G401 (cell line): ENCODE measurements at places on chromosomes 1 and 21. TPM values are rescaled to one million over a fixed set of nuclear protein-coding genes. Genes with fewer than 3 reads are reported as not detected.

DNA sequence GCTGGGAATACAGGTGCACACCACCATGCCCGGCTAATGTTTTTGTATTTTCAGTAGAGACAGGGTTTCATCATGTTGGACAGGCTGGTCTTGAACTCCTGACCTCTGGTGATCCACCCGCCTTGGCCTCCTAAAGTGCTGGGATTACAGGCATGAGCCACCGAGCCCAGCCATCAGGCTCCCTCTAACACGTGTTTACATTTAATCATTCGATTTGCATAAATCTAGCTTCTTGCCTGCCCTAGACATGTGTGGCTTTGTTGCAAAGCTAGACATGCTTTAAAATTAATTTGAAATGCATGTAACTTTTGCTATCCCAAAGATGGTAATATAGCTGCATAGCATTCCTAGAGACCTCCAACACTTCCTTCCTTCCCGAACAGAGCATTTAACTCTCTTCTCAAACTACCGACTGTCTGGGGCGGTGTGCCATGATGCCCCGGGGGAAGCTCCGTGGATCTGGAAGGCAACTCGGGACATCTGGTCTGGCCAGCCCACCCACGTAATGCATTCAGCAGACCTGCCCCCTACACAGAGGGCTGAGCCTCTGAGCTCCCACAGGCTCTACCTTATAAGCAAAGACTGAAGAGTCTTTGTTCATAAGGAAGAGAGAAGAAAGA is 34.6 kb upstream of the NID1 start:
- no peak for DNase-seq

GRCh38 chr1:178530502-178530901 is 17.6 kb downstream of the TEX35 start:
- DNase-seq = no peak

- no peak for DNase-seq
Measured at GRCh38 chr1:24299901-24300300, 19.3 kb upstream of the GRHL3 start.

GRCh38 chr21:38920631-38921398 is 115.1 kb downstream of the ETS2 start:
- DNase-seq = no peak

DNA sequence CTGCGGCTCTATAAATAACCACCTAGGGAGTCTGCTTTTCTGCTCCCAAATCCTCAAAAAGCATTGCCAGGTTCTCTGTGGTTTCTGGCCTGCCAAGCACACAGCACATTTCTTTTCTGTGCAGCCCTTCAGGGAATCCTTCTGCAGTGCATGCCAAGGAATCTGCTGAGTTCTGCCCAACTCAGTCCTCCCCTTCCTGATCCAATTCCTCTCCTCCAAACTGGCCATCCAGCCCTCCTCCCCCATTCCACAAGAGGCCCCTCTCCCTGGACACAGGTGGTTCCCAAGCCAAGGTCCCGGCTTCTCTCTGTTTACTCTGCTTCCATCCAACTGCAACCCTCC is 61.8 kb downstream of the HIVEP3 start:
- peak; percentile 87 for DNase-seq

DNA sequence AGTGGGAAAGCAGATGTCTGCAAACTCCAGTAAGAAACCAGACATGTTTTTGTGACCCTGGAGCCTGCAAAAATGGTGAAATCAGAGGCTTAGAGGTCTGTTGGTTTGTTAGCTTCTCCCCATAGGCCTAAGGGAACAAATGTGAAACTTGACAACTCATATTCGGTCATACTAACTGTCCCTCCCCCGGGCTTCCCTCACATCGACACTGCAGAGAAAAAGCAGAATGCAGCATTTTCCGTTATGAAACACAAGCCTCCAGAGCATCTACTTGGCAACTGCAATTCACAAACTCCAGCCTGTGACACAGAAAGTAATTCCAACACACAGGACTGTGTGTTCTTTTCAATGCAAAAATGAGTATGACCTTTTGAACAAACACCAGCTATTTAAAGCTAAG is 3.7 kb downstream of the KCNA2 start:
- peak; percentile 56 for DNase-seq

Gene PFKL
- 174 and 182 TPM in 2 replicates for total RNA-seq

- DNase-seq = no peak
Measured at GRCh38 chr1:220335668-220336067, 63.4 kb upstream of the RAB3GAP2 start.

DNA sequence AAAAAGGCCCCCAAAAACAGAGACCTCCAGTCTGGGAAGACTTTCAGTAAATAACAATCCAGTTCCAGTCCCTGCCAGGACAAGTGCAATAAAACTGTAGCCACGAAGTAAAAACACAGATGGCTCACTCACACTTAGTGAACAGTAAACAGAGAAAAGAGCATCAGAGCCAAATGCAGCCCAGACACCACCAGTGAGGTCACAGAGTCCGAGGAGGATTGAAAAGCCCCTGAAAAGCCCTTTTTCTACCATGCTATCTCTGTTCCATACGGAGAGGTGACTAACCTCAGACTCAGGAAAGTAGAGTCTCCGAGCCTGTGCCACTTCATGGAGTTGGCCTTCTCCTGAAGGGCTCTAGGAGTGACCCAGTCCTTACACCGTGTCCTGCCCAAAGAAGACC is 84.5 kb downstream of the COLGALT2 start:
- DNase-seq = peak; percentile 77
